ENCODE measurements at places on chromosomes 3 and 15.

DNA sequence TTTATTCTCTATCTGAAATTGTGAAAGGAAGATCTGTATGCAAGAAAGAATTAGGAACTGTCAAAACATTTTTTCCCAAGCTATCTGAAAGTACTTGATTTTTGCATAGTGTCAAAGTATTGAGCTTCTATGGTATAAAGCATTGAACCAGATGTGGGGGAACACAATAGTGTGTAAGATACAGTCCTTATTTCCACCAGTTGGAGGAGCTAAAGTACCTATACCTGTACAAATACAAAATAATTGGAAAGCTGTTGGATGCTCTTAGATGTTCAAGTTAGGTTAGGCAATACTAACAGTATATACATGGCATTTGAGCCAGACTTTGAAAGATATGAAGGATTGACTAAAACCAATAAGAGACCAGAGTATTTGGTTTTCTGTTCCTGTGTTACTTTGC is 148.4 kb downstream of the B3GALNT1 start:
- no peak for DNase-seq

- no peak for DNase-seq
Observed at GRCh38 chr15:44435893-44436667, 8.7 kb downstream of the CTDSPL2 start.

GRCh38 chr3:17009826-17010225 is 125.1 kb downstream of the PLCL2 start:
- no peak for DNase-seq

- no peak for DNase-seq
Observed at GRCh38 chr15:98986281-98986680, 21.3 kb downstream of the PGPEP1L start.

DNA sequence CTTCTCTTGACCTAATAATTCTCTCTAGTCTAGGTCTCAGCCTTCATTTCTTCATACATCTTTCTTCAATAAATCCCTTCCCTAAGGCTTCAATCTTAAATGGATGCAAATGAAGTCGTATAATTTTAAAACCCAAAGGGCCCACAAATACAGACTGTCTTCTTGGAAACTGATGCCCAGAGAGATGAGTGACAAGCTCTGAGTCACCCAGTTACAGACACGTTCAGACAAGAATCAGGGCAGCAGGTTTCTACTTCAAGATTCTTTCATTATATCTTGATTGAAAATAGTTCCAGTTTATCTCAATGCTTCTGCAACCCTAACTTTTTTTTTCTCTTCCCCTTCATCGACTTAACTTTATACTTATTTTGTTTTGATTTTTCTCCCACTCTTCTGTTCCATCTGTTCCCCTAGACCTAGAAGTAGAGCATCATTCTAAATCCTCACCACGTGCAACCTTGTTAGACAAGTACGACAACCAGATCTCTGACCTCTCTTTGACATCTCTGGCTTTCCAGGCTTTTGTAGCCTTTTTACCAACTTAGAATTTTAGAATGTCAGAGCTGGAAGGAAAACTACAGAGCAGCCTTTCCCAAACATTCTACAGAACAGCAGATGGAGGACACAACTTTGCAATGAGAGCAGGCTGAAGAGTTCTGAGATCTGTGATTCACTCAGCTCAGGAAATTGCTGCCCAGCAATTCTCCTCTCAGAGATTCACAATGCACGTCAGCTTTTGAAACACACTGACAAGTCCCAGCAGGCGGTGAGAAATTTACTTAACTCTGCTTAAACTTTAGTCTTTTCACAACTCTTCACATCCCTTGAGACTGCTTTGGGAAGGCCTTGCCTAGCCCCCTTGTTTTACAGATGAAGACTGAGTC is 25.3 kb downstream of the NCEH1 start:
- no peak for DNase-seq

GRCh38 chr15:80836223-80836622 is 57.1 kb downstream of the CEMIP start:
- DNase-seq, result no peak

GRCh38 chr15:73382115-73382514 is 13.4 kb upstream of the HCN4 start:
- DNase-seq, result no peak

DNA sequence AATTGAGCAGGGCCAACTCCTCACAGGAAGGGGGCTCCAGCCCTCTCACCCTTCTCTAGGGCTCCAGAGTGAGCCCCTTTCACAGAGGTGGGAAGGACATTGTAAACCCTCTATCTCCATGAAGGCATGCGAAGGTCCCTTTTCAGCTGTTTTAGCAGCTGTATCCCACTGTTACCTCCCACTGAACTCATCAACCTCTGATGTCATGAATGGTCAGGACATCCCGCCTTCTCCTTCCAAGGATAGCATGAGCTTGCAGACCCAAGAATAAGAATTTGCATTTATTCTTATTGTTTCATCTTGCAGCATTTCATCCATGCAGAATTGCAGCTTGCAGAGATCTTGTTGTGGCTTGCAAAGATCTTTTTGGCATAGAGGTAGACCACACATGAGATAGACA is 24.3 kb upstream of the FGD5 start:
- DNase-seq, result no peak

DNA sequence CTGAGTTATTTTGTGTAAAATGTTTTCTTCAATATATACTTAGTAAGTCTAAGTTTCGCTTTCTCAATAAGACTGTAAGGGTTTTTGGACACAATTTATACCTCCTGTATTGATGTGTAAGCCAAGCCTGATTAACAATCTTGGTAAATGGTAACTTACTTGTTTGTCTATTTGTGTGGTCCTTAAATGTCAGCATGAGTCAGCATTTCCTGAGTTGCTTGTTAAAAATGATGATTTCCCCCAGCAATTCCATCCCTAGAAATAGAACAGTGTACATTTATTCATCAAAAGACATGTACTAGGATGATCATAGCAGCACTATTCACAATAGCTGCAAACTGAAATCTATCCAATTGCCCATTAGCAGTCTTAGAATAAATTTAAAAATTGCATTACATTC is 53.4 kb upstream of the LRIG1 start:
- DNase-seq, result no peak

Data from stimulated activated CD8-positive, alpha-beta memory T cell treated with anti-CD3 and anti-CD28 coated beads, Interleukin-15, amount 100 ng/mL, for 48 hours (primary cell).